ENCODE measurements at places on chromosomes 16 and 17.

- DNase-seq: no peak
- H3K27ac ChIP-seq: no peak overlapping the region
- H3K4me1 ChIP-seq: peaks cover 5% of the 10 kb centered on the region
- no peak overlapping the region for H3K4me3 ChIP-seq
- no peaks in the 10 kb centered on the region for H3K36me3 ChIP-seq
Measured at GRCh38 chr16:22001591-22001990, 675 bp upstream of the PDZD9 start.

DNA sequence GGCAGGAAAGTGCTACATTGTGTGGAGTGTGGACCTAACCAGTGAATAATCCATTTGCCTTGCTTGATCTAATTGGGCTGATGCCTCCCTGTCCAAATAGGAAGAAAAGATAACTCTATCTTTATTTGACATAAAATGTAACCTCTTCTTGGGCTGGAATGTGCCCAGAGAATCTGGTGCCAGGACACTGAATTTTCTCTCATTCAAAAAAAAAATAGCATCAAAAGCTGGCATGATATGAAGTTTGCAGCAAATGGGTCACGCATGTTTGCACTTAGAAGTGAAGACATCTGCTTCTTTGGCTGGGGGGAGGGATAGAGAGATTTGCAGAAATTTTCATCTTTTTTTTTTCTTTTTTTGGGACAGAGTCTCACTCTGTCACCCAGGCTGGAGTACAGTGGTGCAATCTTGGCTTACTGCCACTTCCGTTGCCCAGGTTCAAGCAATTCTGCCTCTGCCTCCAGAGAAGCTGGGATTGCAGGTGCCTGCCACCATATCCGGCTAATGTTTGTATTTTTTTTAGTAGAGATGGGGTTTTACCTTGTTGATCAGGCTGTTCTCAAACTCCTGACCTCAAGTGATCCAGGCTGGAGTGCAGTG lies 478.2 kb upstream of the EEF2KMT start:
- no peaks in the 10 kb centered on the region for H3K36me3 ChIP-seq
- no peak overlapping the region for H3K4me3 ChIP-seq
- H3K27me3 ChIP-seq: no peaks in the 10 kb centered on the region

DNA sequence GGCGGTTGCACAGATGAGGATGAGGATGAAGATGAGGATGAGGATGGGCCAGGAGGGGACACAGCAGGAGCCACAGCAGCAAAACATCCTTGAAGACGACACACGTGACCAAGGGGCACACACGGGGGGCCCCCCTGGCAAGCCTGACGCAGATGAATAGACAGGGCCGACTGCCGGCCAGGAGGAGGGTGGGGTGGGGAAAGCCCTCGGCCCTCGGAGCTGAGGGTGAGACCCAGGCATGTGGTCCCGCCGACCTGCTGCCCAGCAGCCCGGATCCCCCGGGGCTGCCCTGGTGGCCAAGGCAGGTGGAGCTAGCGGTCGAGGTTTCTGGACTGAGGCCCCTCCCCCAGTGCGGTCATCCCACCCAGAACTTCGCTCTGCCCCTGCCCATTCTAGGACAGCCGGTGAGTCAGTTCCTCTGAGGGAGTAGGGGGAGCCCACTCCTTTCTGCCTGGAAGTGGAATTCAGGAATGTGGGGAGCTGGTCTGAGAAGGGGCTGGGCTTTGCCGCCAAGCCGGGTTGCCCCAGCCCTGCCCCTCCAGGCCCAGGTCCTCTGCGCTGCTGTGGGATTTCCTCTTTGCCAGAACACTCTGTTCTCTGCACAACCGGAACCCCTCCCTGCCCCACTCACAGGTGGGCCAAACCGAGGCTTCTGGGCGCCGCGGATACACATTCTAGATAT lies 9.9 kb downstream of the CYGB start:
- no peaks in the 10 kb centered on the region for H3K36me3 ChIP-seq
- peak overlapping the region; percentile 59 for H3K4me3 ChIP-seq
- H3K27ac ChIP-seq: peak overlapping the region; percentile 86
- no peaks in the 10 kb centered on the region for H3K27me3 ChIP-seq

GRCh38 chr16:27598931-27599565 lies 49.1 kb downstream of the KATNIP start:
- no peaks in the 10 kb centered on the region for H3K4me1 ChIP-seq
- H3K27ac ChIP-seq: no peak overlapping the region

GRCh38 chr17:74605361-74605760 lies 13.3 kb upstream of the CD300LD start:
- no peaks in the 10 kb centered on the region for H3K36me3 ChIP-seq
- H3K4me1 ChIP-seq: peaks cover 6% of the 10 kb centered on the region
- H3K4me3 ChIP-seq: no peak overlapping the region
- H3K27ac ChIP-seq: no peak overlapping the region
- no peak for DNase-seq

Measured in thoracic aorta (tissue), 2 donors.